ENCODE measurements at places on chromosomes 2 and 18.
A peak's percentile ranks its signal among the peaks of the same experiment; 100 is the strongest.

DNA sequence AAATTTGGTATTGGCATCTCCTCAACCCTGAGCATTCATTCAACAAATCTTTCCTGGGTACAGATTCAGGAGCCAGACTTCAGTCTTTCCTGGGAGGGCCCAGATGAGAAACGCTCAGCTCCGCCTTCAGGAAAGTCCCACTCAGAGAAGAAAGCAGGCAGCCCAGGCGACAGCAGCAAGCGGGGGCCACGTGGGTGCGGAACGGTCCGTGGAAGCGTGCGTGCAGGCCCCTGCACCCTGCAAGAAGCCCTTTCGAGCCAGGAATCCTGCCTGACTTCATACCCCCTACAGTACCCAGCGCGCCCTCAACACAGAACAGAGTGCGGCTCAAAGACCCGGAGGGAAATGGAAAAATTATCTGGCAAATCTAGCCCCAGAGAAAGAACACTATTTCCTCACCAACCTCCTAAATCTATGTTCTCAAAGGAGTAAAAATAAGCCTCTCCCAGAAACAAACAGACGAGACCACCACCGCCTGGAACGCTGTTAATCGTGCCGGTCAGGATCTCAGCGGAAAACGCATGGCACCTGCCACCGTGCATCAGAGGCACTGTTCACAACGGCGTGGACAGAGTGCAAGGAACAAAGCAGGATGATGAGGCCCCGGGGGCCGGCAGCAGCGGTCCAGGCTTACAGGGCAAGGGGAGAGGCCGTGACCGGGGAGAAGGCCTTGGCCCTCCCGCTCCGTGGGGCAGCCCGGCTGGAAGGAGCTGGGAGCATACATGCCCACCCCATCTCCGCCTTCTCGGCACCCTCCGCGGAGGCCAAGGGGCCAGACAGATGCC is 318.3 kb downstream of the EIPR1 start:
- DNase-seq: no peak

GRCh38 chr18:11850821-11851145 is 430 bp upstream of the CHMP1B start:
- DNase-seq: no peak

- no peak for DNase-seq
These were observed 96.7 kb downstream of the DGKD start for GRCh38 chr2:233450864-233451575.

GRCh38 chr2:520663-521340 is 156.4 kb downstream of the TMEM18 start:
- no peak for DNase-seq

DNA sequence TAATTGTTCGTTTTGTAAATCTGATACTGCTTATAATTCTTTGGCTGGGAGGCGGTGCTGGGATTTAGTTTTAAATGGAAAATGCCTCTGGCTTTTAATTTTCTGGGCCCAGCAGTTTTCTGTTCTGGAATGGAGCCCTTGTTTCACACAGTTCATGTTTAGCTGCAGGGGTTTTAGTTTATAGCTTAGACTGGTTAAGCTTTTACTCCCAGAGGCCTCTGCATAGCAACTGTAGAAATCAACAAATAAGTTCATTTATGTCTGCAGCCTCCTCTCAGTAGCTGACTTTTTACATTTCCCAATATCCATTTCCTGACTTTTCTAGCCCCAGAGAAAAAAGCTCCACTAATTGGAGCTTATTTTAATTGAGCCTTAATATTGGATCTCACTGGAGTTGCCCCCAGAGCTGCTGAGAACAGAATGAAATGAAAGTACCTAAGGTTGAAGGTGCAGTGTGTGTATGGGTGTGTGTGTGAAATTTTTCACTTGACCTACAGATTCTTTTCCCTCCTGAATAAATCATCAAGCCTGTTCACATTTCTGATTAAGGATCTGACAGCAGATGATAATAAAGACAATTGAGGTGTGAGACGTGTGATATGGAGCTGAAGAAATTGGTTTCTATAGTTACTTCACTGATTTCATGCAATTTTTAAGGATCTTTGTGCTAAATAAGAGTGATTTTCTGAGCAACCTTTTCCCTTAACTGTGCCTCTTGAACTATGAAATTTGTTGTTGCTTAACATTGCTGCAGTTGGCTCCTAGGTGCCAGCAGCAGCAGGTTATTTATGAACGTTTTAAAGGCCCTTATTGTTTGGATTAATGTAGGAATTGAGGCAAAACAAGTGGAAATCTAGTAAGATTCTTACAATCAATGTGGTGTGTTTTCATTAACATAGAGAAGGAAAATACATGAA is 109.6 kb downstream of the TAF4B start:
- DNase-seq: no peak

GRCh38 chr2:16617282-16618266 is 48.1 kb downstream of the CYRIA start:
- DNase-seq: peak; percentile 72

GRCh38 chr2:62145478-62146100 is 50.3 kb upstream of the B3GNT2 start:
- DNase-seq: no peak

- DNase-seq: peak; percentile 27
These were observed 31.1 kb downstream of the YPEL5 start for GRCh38 chr2:30177956-30178355.

Data from islet precursor cell (in vitro differentiated cells).